HFFc6 (cell line): ENCODE measurements at places on chromosomes 7 and 10. TPM values are rescaled to one million over a fixed set of nuclear protein-coding genes. Genes with fewer than 3 reads are reported as not detected.

The TMEM225B gene
- total RNA-seq, result 0.39 and 0.60 TPM in 2 replicates

The CCL24 gene
- total RNA-seq, result not detected in 3 replicates

The EBLN1 gene
- not detected in 3 replicates for total RNA-seq

The DENND2A gene
- total RNA-seq, result 0.85 to 0.99 TPM (median 0.89 TPM) in 3 replicates

The TAS2R3 gene
- not detected in 3 replicates for total RNA-seq

The ETV1 gene
- total RNA-seq, result 14.4 to 24.6 TPM (median 17.6 TPM) in 3 replicates

The EIF4H gene
- total RNA-seq, result 339 to 392 TPM (median 375 TPM) in 3 replicates

The WNT8B gene
- not detected in 3 replicates for total RNA-seq

The SLC26A3 gene
- not detected in 3 replicates for total RNA-seq

DNA sequence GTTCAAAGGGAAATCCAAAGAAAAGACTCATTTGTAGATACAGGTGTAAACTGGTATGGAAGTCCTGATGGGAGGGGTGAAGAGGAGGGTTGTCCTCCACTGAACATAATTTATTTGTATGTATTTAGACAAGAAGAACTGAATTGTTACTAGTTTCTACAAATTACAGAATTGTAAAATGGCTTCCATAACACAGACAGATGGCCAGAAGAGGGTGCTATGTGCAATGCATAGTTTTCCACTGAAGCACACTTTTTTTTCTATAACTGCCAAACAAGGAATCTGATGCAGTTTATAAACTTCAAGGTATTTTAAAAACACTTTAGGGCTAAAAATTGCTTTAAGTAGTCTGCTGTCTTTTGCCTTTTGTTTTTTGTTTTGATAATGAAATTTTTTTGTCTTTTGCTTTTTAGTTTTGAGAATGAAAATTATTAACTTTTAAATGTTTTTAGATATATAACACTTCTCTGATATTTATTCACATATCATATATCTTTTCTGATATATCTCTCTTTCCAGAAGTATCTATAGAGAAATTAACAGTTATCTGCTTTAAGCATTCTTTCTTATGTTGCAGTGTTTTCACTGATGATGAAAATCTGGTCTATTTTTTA, 58.5 kb downstream of the PHYHIPL start:
- DNase-seq, result peak; percentile 36

GRCh38 chr7:4784799-4785198, 9.4 kb downstream of the AP5Z1 start:
- DNase-seq, result no peak

- DNase-seq, result no peak
Observed at GRCh38 chr10:11568578-11568977, 42.9 kb downstream of the USP6NL start.

DNA sequence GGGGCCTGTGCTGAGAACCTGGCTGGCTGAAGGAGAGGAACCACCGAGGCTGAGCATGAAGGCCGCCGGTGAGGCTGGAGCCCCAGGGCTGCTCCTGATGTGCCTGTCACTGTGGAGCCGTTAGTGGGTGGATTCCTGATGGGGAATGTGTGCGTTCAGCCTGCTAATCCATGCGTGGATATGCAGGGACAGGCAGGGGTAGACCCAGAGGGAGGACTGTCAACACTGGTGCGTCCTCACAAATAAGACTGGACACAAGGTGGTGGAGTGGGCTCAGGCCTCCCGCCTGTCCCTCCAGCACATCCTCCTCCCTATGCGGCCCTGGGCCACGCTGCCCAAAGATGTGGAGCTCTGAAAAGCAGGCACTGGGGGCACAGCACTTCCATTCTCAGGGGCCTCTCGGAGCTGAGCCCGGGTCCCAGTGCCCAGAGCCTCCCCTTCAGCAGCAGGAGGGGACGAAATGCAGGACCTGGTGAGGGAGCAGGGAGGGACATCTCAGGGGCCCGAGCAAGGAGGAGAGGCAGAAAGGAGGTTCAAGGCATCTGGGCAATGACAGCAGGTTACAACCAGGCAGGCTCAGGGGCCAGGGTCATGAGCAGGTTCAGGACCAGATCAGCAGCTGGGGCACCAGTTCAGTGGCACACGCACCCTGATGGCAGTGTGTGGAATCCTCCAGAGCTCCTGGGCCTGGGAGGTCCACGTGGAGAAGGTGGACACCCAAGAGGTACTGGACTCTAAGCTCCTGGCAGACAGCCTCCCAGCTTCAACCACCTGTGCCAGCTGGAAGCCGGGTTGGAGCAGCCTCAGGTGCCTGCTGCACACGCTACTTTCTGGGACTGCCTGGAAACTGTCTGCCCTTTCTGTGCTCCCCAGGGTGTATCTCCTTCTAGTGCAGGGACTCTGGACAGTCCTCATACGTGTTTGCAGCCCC, 33.5 kb upstream of the ANTXRL start:
- no peak for DNase-seq

DNA sequence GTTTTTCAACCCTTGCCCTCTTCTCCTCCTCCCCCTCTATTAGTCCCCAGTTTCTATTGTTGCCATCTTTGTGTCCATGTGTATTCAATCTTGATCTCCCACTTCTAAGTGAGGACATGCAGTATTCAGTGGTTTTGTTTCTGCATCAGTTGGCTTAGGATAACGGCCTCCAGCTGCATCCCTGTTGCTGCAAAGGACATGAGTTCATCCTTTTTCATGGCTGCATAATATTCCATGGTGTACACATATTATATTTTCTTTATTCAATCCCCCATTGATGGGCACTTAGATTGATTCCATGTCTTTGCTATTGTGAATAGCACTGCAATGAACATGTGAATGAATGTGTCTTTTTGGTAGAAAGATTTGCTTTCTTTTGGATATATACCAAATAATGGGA, 190.4 kb upstream of the LYZL1 start:
- no peak for DNase-seq

- no peak for DNase-seq
Observed at GRCh38 chr10:1418031-1418550, 319.2 kb downstream of the ADARB2 start.

GRCh38 chr7:130418306-130418705, 22.5 kb downstream of the CEP41 start:
- DNase-seq, result no peak

DNA sequence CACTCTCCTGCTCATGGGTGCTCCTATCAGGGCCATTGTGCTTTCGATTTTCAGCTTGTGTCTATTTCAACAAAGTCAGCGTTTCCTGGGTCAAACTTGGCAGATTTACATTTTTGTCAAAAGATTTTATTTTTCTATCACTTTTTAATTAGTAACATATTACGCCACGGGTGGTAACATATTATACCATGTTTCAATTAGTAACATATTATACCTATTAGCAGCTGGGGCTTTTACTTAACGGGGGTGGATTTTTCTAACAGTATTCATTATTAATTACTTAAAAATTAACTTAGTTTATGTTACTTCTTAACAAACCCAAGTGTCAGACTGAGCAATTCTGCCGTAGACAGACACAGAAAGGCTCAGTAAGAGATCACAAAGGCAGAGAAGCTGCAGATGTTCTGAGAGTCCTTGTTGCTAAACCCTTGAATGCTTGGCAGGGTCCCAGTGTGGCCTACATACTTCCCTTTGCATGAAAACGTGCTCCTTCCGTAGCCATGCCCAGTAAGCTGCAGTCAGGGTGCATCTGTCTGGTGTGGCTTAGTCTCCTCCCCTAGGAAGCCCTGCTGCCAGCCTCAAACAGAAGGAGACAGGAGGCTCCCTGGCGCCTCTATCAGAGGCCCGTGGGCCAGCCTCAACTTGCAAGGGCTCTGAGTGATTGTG, 263.1 kb upstream of the CXCL12 start:
- DNase-seq, result peak; percentile 46

GRCh38 chr7:130890176-130891020, 156.4 kb upstream of the KLF14 start:
- DNase-seq, result no peak

GRCh38 chr10:89134963-89135362, 72.2 kb downstream of the CH25H start:
- DNase-seq, result no peak

GRCh38 chr7:153399554-153399940, 640.0 kb downstream of the ACTR3B start:
- no peak for DNase-seq

- DNase-seq, result no peak
Observed at GRCh38 chr7:24743471-24743870, 13.8 kb downstream of the GSDME start.

DNA sequence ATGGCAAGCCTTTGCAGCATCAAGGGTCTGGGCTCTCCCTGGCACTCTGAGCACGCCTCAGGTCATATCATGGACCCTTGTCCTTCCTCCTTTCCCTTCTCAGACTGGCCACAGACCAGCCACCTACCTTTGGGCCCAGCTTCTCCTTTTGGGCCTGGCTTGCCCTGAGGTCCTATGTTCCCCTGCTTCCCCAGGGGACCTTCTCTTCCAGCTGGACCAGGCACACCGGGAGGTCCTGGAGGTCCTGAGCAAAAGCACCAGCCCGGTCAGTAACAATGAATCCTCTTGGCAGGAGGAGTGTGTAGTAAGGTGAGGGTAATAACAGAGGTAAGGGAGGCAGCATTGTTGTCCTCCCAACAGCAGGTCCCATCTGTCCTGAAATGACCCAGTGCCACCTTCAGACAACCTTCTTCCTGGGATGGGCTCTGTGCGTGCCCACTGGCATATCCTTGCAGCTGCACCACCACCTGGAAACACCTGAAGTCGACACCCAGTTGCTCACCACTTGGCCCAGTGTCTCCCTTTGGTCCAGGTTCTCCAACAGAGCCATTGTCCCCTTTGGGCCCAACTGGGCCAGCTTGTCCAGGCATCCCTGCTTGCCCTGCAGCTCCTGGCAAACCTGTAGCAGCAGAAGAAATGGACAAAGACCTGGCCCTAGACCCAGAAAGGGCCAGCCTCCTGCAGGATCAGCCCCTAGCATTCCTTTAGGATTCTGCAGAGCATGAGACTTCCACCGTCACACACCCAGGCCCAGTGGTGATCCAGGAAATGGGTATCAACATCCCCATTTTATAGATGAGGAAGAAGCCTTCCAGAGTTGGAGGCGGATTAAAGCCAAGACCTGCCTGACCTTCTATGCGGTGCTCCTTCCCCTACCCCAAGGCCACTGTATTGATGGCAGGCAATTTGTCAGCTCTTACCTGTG, 6.4 kb downstream of the SFTPD start:
- no peak for DNase-seq

DNA sequence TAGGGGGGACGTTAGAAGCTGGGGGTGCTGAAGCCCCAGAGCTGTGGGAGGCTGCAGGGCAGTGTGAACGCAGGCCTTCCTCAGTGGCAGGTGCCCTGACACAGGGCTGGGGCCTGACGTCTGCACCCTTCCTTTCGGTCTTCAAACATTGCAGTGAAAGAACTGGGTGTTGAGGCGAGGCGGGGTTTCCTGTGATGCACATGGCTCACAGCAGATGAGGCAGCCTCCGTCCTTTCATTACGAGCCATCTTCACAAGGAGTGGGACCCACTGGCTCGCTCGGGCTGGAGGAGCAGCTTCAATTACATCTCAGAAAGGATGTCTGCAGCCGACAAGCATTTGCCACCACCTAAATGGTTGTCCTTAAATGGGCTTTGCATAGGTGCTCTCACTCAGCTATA, 180.3 kb upstream of the SHH start:
- DNase-seq, result no peak

DNA sequence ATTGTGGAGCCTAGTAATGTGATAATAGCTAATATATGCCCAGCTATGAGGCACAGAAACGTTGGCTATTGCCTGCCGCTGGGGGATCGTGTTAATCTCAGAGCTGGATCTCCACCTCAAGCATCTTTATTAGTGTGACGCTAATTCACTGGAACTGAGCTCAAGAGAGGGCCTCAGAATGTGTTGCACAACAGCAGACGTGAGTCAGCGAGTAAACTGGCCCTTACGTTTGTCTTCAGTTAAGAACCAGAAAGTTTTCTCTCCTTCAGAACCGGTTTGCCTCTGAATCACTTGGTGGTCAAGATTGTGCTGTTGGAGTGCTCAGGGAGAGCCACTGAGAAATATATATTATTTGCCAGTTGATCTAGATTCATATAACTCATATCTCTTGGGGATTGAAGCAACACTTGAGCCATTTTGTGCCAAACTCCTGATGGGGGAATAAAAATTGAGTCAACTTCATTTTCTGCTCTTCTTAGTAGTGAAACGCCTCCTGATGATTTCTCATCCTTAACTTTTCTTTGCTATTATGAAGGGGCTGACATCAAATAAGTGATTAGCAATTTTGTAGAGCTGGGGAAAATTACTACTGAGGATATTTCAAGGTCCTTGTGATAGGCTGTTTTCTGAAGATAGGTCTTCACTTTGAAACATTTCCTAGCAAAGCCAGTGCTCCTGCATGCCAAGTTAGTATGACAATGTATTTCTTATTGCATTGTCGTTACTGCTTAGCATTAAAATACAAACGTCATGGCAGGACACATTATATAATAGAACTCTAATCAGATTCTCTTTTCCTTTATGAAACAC, 22.3 kb downstream of the BZW2 start:
- DNase-seq, result peak; percentile 99

GRCh38 chr10:132396494-132397035, 435 bp upstream of the PWWP2B start:
- no peak for DNase-seq

DNA sequence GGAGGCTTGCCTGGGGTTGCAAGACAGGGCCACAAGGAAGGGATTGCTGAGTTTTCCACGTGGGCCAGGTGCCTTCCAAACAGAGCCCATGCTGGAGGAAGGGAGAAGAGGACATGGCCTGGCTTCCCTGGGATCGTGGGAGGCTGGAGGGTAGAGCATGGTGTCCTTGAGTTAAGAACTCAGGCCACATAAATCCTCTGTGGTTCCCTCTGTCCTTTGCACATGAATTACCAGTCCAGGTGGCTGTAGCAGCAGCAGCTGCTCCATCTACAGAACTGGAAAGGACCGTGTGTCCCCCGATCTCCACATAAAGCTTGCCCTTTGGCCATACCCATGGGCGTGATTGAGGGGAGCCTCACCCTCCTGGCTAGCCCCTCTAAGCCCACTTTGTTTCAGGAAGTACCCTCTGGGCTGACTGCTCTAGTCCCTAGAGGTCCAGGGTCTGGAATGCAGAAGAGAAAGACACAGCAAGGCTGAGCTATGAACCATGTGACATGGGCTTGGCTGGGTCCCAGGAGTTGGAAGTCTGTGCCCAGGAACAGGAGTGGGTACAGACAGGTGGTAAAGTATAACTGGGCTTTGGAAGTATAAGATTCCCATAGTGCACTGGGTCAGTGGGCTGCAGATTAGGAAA, 84.9 kb downstream of the C10orf105 start:
- DNase-seq, result no peak

- DNase-seq, result no peak
Observed at GRCh38 chr7:35571611-35572240, 123.2 kb downstream of the HERPUD2 start.
